ENCODE measurements at places on chromosomes 12 and 14. TPM values are rescaled to one million over a fixed set of nuclear protein-coding genes. Genes with fewer than 3 reads are reported as not detected.

DNA sequence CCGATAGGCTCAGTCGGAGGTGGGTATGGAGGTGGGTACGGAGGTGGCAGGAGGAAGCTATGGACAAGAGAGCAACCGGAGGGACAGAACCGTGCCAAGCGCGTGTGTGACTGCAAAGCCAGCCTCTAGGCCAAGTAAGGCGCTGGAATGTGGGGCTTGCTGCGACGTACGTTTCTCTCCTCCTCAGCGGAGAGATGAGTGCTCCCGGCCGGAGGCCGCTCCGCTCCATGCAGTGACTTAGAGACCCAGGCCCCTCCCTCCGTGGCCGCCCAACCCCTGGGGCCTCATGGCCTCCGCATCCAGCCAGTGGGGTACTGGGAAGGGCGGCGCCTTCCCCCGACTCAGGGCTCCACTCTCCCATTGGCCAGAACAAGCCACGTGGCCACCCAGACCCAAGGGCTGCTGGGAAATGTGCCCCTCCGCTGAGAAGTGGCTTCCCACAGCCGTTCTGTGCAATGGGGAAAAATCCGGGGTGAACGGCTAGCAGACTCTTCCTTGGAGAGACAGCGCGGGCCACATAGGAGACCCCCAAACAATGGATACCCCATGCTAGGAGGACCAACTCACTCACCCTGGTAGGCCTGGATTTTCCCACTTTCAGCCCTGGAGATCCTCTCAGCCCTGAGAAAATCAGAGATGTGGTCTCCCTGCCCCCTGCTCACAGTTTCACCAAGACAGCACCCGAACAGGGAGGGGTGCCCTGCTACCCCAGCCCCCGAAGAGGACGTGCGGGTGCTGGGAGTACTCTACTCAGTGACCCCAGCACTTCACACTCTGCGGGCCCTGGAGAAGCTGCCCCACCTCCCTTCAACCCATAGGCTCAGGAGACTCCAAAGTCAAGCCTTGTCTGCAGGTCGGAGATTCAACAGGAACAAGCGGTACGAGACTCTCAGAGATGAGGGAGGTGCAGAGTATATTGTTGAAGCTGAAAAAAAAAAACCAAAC, 66.7 kb downstream of the RIMBP2 start:
- peak; percentile 65 for DNase-seq
- no peak overlapping the region for H3K27ac ChIP-seq
- peaks cover 5% of the 10 kb centered on the region for H3K27me3 ChIP-seq
- no peaks in the 10 kb centered on the region for H3K4me1 ChIP-seq
- no peak overlapping the region for H3K4me3 ChIP-seq

DNA sequence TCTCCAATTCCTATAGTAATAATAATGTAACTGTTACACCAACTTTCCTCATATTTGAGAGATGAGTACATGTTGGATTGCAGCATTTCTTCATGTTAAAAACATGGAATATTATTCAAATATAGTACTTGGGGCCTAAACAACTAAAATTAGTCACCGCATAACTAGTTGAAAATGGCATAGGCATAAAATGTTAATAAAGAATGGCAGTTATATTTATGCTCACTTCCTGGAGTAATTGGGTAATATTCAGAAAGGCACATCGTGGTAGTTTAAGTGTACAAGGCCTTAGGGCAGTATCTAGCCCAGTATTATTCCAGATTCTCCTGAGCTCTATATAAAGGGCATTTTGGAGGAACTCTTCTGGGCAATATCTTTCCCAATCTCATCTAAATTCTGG, 46.0 kb downstream of the ERGIC2 start:
- H3K27me3 ChIP-seq, result no peaks in the 10 kb centered on the region
- H3K4me3 ChIP-seq, result no peak overlapping the region
- DNase-seq, result no peak
- no peak overlapping the region for H3K27ac ChIP-seq
- peaks cover 9% of the 10 kb centered on the region for H3K4me1 ChIP-seq

CLEC4D gene
- not detected for total RNA-seq

DNA sequence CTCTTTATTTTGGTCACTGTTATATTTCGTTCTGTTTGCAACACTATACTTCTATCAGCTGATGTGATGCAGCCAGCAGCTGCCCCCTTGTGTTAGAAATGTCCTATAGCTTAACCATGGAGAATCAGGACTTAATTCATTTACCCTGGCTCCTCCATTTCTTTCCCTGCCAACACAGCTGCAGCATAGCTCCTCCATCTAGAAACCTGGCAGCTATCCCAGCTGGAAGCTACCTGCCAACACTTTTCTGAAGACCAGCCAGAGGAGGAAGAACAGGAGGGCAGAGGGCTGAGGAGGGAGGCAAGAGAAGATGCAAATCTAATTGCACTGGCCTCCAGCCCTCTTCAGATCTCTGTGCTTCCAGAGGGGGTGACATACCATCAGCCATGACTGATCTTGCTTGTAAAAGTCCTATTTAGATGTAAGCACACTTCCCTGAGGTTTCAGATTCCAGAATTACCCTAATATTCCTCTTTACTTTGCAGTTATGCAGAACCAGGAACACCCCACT, 156.8 kb upstream of the TMEM260 start:
- H3K4me3 ChIP-seq, result no peak overlapping the region
- DNase-seq, result no peak
- peaks cover 10% of the 10 kb centered on the region for H3K27me3 ChIP-seq
- H3K4me1 ChIP-seq, result peaks cover 18% of the 10 kb centered on the region
- H3K36me3 ChIP-seq, result no peaks in the 10 kb centered on the region

GRCh38 chr12:100675432-100675831, 101.9 kb downstream of the GAS2L3 start:
- no peak for DNase-seq
- peaks cover 9% of the 10 kb centered on the region for H3K4me1 ChIP-seq
- H3K27me3 ChIP-seq, result peaks cover 11% of the 10 kb centered on the region
- H3K4me3 ChIP-seq, result no peak overlapping the region
- no peaks in the 10 kb centered on the region for H3K36me3 ChIP-seq
- H3K27ac ChIP-seq, result peak overlapping the region; percentile 49

DNA sequence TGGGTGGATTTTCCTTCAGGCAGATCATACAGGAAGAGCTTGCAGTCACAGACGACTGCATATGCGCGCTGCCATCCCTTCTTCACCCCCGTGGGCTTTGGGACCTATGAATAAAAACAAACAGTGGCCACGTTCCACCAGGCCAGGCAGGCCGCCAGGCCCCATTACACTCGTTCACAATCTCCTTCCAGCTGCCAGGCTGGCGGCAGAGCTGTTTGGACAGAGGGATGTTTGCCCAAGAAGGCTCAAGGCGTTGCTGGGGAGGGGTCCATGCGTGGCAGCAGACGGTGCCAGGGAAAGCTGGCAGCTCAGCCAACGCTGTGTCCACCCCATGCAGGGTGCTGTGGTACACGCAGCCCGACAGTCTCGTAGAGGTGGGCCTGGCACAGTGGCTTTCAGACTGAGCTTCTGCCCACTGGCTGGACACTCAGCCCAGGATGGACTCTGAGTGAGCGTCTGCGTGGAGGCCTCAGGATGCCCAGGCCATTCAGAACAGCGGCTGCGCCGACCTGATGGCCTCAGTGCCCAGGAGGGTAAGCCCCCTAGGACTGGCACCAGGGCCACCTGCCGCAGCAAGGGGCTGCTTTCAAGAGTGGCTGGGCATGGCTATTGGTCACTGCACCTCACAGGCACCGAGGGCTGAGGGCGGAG, 27.5 kb downstream of the AMN start:
- H3K4me1 ChIP-seq, result peaks cover 23% of the 10 kb centered on the region
- H3K4me3 ChIP-seq, result no peak overlapping the region
- no peak overlapping the region for H3K27ac ChIP-seq
- H3K27me3 ChIP-seq, result no peaks in the 10 kb centered on the region

GRCh38 chr12:1884651-1885050, 33.8 kb downstream of the CACNA2D4 start:
- DNase-seq, result no peak
- no peak overlapping the region for H3K27ac ChIP-seq
- peaks cover 3% of the 10 kb centered on the region for H3K36me3 ChIP-seq
- H3K4me3 ChIP-seq, result no peak overlapping the region
- H3K27me3 ChIP-seq, result peaks cover 38% of the 10 kb centered on the region
- H3K4me1 ChIP-seq, result no peaks in the 10 kb centered on the region

FOXG1 gene
- not detected for total RNA-seq

DNA sequence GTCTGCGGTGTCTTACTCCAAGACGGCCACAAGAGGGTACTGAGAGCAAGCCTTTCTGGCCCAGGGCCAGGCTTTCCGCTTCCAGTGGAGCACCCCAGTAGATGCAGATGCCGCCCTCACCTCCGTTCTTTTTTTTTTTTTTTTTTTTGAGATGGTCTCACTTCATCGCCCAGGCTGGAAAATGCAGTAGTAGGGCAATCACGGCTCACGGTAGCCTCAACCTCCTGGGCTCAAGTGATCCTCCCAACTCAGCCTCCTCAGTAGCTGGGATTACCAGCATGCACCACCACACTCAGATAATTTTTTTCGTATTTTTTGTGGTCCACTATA, 5.6 kb upstream of the LBHD2 start:
- no peaks in the 10 kb centered on the region for H3K36me3 ChIP-seq
- H3K4me3 ChIP-seq, result no peak overlapping the region
- no peaks in the 10 kb centered on the region for H3K27me3 ChIP-seq
- peaks cover 8% of the 10 kb centered on the region for H3K4me1 ChIP-seq

DNA sequence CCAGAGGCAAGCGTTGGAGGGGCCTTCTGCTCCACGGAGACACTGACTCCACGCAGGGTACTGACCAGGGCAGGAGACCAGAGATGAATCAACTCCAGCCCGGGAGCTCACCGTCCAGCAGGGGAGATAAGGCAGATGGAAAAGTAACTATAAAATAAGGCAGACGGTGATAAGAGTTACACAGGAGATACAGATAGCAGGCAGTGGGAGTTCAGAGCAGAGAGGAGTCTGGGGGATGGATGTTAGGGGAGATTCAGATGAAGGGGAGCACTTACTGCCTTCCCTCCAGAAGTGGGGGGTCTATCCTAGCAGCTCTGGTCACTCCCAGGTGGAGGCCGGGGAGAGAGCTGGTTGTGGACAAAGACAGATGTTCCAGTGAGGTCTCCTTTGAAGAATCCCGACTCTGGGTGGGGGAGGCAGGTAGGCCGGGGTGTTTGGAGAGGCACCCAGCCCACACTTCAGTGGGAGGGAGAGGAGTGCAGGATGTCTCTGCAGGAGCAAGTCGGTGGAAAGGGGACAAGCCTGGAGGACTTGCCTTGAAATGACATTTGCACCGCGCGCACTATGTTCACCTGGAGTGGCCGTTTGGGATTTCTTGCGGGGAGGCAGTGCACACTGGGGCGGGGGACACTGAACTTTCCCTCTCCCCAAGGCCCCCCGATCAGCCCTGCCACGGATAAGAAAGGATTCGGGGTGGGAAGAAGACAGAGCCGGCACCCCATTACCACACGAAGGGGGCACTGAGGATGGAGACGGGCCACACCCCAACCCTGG, 1.2 kb downstream of the PITPNM2 start:
- no peaks in the 10 kb centered on the region for H3K36me3 ChIP-seq
- peak overlapping the region; percentile 57 for H3K27ac ChIP-seq
- H3K4me1 ChIP-seq, result peaks cover 14% of the 10 kb centered on the region
- peak overlapping the region; percentile 69 for H3K4me3 ChIP-seq

DNA sequence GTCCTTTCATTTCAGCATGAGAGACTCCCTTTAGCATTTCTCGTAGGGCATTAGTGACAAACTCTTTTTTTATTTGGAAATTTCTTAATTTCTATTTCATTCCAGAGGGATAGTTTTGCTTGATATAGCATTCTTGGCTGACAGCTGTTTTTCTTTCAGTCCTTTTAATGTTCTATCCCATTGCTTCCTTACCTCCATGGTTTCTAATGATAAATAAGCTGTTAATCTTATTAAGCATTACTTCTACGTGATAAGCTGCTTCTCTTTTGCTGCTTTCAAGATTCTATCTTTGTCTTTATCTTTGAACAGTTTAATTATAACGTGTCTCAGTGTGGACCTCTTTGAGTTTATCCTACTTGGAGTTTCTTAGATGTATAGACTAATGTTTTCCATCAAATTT, 11.6 kb upstream of the TMEM63C start:
- no peak overlapping the region for H3K27ac ChIP-seq
- no peak overlapping the region for H3K4me3 ChIP-seq
- H3K36me3 ChIP-seq, result no peaks in the 10 kb centered on the region
- H3K4me1 ChIP-seq, result no peaks in the 10 kb centered on the region
- peaks cover 22% of the 10 kb centered on the region for H3K27me3 ChIP-seq

GRCh38 chr14:59267046-59267445, 78.6 kb downstream of the DAAM1 start:
- H3K4me1 ChIP-seq, result peaks cover 44% of the 10 kb centered on the region
- DNase-seq, result no peak
- no peak overlapping the region for H3K4me3 ChIP-seq
- peaks cover 11% of the 10 kb centered on the region for H3K36me3 ChIP-seq
- no peaks in the 10 kb centered on the region for H3K27me3 ChIP-seq
- H3K27ac ChIP-seq, result no peak overlapping the region

GRCh38 chr12:68361953-68362352, 29.8 kb upstream of the MDM1 start:
- no peak overlapping the region for H3K4me3 ChIP-seq
- no peaks in the 10 kb centered on the region for H3K27me3 ChIP-seq
- H3K36me3 ChIP-seq, result no peaks in the 10 kb centered on the region
- peaks cover 34% of the 10 kb centered on the region for H3K4me1 ChIP-seq
- no peak overlapping the region for H3K27ac ChIP-seq

GRCh38 chr14:80996049-80996901, 40.9 kb downstream of the TSHR start:
- no peak for DNase-seq
- peaks cover 7% of the 10 kb centered on the region for H3K4me1 ChIP-seq
- H3K27me3 ChIP-seq, result peaks cover 15% of the 10 kb centered on the region
- H3K4me3 ChIP-seq, result no peak overlapping the region
- no peak overlapping the region for H3K27ac ChIP-seq

DNA sequence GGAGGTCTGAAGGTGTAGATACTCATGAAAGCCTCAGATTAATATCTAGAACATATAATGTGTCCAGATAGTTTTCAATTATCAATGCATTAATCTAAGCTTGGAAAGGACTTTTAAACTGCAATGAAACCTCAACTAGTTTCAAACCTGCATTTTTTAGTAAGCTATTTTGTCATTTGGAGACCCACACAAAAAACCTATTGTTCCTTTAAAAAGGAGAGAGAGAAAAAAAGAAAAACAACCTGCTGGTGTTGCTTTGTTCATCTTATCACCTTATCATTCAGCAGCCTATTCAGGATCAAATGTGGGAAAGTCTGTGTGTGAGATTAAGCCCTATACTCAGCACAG, 215.7 kb upstream of the PLEKHG7 start:
- H3K27me3 ChIP-seq, result no peaks in the 10 kb centered on the region
- DNase-seq, result no peak
- H3K36me3 ChIP-seq, result peaks cover 4% of the 10 kb centered on the region
- H3K4me3 ChIP-seq, result no peak overlapping the region
- H3K27ac ChIP-seq, result no peak overlapping the region
- H3K4me1 ChIP-seq, result peaks cover 11% of the 10 kb centered on the region

NR1H4 gene
- not detected for total RNA-seq

- no peaks in the 10 kb centered on the region for H3K36me3 ChIP-seq
- no peak overlapping the region for H3K4me3 ChIP-seq
- DNase-seq, result no peak
Observed at GRCh38 chr14:61672796-61673195, 22.5 kb upstream of the HIF1A start.
